ENCODE measurements at places on chromosomes 5 and 9.

GRCh38 chr5:136766456-136766855, 401.1 kb upstream of the TRPC7 start:
- DNase-seq, result peak; percentile 42

DNA sequence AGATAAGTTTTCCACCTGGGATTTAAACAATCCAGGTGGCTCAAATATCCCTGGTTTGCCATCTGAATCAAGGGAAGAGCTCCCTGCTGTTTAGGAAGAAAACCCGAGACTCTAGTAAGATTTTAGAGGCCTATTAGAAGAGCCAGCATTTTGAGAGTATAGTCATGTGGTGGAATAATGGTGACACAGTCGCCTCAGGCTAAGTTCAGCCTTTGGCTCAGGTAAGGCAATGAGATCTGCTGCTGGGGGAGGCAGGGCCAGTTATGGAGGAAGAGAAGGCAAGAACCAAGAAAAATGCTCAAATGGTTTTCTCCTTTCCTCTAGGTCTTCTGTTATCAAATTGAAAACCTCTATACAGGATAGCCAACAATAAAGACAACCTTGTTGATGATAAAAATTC, 16.2 kb downstream of the RAD1 start:
- DNase-seq, result no peak

GRCh38 chr5:159775890-159776289, 140.4 kb upstream of the ADRA1B start:
- no peak for DNase-seq

- no peak for DNase-seq
Observed at GRCh38 chr5:6823996-6824395, 110.8 kb downstream of the TENT4A start.

- peak; percentile 10 for DNase-seq
Observed at GRCh38 chr9:98961513-98962180, 17.9 kb downstream of the COL15A1 start.

- DNase-seq, result no peak
Observed at GRCh38 chr5:96648023-96648422, 14.2 kb upstream of the CAST start.

- no peak for DNase-seq
Observed at GRCh38 chr5:34863946-34864345, 25.0 kb downstream of the TTC23L start.

DNA sequence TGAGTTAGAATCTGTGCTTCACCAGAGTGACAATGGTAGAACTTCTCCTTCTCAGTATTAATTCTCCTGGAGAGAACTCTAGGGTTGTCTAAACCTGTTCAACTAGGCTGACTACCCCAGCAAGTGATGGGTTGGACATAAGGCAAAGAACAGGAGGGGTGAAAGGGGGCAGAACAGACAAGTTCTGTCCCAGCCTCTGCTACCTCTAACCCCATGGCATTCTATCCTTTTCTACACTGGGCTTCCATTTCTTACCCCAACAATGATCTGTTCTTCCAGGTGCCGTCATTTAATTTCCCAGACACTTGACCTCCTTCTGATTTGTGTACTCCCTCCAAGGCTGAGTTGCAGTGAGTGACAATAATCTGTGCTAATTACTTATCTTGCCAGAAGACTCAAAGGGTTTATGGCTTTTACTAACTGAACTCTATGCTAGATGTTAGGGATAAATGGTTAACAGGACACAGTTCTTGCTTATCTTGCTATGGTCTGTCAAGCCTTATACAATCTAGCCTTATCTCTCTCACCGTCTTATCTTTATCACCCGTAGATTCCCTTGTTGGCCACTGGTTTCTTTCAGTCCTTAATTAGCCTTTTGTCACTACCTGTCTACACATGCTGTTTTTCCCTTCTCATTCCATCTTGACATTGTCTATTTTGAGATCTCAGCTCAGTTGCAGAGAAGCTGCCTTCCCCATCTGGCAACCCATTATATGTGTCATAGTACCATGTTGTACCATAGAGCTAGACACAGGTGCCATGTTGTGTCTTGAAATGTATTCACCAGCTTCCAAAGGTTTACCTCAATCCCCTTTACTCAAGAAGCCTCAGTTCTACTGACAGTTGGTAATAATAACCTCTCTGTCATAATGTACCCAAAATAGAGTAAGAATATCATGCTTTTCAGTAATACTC, 10.0 kb upstream of the MATR3 start:
- DNase-seq, result peak; percentile 95

- no peak for DNase-seq
Observed at GRCh38 chr5:127826011-127826410, 122.8 kb downstream of the CCDC192 start.

- peak; percentile 59 for DNase-seq
Observed at GRCh38 chr5:95283761-95284571, 928 bp downstream of the MCTP1 start.

- no peak for DNase-seq
Observed at GRCh38 chr9:34891386-34891785, 66.7 kb upstream of the PHF24 start.

GRCh38 chr9:95507464-95508241, 9.1 kb downstream of the PTCH1 start:
- DNase-seq, result peak; percentile 94

DNA sequence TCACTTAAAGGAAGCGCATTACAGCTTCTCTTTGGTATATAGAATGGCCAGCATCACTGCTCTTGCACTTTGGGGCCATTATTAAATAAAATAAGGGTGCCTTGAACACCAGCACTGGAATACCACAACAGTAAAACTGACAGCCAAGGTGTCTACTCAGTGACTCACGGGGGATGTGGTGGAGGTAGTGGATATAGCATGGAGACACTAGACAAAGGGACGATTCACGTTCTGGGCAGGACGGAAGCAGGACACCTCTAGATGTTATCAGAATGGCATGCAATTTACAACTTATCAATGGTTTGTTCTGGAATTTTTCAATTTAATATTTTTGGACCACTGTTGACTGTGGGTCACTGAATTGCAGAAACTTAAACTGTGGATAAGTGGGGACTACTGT, 32.9 kb upstream of the PDE8B start:
- no peak for DNase-seq

- peak; percentile 81 for DNase-seq
Observed at GRCh38 chr5:75365740-75366139, 28.7 kb downstream of the HMGCR start.

DNA sequence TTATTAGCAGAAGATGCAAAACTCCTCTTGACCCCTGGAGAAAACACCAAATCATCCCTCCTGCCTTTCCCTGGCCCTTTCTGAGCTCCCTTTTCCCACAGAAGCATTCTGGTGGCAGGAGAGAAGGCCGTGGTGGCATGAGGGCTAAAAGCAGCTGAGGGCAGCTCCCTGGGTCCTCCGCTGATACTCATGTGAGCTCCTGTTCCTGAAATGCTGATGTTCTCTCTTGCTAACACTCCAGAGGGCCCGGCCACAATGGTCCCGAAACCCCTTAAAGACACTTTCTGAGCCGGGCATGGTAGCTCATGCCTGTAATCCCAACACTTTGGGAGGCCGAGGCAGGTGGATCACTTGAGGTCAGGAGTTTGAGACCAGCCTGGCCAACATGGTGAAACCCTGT, 183.1 kb downstream of the HSPA4 start:
- DNase-seq, result no peak

- DNase-seq, result no peak
Observed at GRCh38 chr5:3913279-3913678, 317.6 kb downstream of the IRX1 start.

DNA sequence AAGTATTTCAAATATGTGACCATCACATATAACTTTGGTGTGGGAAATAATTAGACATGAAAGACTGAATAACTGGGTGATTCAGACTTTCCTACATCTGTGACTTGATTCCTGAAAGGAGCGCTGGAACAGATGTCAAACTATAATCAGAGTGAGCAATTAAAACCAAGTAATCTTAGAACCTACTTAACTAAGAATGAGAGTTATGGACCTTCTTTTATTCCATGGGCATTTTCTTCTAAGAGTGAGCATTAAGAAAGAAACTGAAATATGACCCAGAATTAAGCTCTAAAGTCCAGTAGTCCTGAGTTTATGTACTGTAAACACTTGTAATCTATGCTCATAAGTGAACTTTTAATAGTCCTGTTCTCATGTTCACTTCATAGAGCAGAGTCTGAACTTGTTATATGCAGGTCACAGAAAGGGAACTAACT, 68.4 kb downstream of the PAM start:
- DNase-seq, result no peak

GRCh38 chr9:125460883-125461635, 199.4 kb downstream of the GAPVD1 start:
- no peak for DNase-seq

GRCh38 chr5:143306040-143306439, 97.4 kb downstream of the NR3C1 start:
- DNase-seq, result no peak

- DNase-seq, result no peak
Observed at GRCh38 chr5:125149527-125149926, 403.1 kb upstream of the ZNF608 start.

Measured in mesendoderm (in vitro differentiated cells).